Effector memory CD8-positive, alpha-beta T cell (primary cell): ENCODE measurements at places on chromosomes 6 and 20.
A peak's percentile ranks its signal among the peaks of the same experiment; 100 is the strongest.

GRCh38 chr6:80605165-80605989 lies 498.9 kb downstream of the BCKDHB start:
- no peak for DNase-seq

DNA sequence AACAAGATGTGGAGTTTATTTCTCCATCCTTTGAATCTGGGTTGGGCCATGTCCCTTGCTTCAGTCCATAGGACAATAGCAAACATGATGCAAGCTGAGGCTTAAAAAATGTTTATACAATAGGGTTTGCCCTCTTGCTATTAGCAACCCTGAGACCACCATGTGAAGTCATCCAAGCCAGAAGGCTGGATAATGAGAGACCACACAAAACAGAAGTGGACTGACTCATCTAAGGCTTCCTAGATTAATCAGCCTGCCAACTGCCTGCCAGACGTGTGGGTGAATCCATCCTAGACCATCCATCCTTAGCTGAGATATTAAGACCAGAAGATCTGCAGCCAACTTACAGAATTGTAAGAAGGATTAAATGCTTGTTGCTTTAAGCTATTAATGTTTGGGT lies 38.1 kb upstream of the ISM1 start:
- DNase-seq: no peak

GRCh38 chr6:87522686-87523085 lies 49.9 kb downstream of the SLC35A1 start:
- DNase-seq: no peak

DNA sequence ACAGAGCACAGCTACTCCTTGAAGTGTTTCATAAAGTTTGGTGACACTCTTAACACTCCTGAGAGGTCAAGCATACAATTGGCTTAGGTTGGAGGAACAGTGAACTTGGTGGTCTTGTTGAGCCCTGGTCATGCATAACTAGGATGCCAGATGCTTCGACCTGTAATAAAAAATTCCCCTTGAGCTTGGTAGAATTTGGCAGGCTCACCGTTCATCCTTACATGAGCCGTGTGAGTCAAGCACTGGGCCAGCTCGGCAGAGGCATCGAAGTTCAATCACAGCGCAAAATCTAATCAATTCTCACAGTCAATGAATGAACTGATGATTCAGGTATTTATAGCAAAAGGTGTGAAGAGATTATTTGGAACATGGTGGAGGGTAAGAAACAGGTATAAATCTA lies 33.7 kb downstream of the CYP24A1 start:
- no peak for DNase-seq

GRCh38 chr20:4568361-4568959 lies 153.2 kb upstream of the PRND start:
- DNase-seq: no peak

DNA sequence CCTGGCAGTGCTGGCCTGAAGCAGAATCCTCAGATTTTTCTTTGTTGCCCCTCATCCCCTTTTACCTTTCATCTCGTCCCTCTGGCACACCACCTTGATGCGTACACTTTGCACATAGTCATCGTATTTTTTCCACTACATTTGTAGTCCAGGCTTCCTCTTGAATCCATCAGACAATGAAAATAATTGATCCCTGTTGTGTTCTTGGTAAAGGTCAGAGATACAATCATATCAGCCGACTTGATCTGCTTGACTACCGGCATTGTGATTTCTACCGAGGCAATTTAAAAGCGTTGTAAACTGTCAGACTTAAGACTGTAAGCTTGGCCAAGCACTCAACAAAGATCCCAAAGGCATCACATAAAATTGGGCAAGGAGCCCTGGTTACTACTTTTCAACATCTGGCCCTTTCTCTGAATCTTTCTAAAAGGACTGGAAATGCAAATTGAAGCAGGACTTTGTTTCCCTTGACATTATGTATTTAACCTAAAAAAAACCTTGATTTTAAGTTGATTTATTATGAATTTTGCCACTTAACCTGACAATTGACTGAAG lies 512.6 kb downstream of the LMBRD1 start:
- DNase-seq: no peak

- no peak for DNase-seq
Measured at GRCh38 chr6:140253096-140253495, 878.6 kb upstream of the CITED2 start.

- no peak for DNase-seq
Measured at GRCh38 chr6:67952121-67952520, 683.0 kb upstream of the ADGRB3 start.

DNA sequence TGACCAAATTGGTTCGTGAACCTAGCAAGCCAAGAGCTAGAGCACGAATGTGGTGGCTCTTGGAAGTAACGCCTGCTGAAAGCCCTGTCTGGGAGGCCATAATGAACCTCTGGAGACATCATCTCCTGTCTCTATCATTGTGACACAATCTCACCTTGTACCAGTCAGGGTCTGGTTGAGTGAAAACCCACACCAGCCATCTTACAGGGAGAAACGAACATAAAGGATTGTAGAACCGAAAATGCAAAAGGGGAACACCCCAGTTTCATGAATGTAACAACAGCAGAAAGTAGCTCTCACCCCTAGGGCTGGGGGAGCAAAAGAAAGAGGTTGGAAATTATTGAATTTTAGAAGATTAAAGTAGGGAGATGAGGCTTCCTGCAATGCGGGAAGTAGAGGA lies 50.9 kb upstream of the TAB2 start:
- no peak for DNase-seq

- no peak for DNase-seq
Measured at GRCh38 chr6:21846541-21847451, 253.2 kb downstream of the SOX4 start.

GRCh38 chr6:150622941-150623874 lies 23.5 kb downstream of the PLEKHG1 start:
- DNase-seq: no peak

DNA sequence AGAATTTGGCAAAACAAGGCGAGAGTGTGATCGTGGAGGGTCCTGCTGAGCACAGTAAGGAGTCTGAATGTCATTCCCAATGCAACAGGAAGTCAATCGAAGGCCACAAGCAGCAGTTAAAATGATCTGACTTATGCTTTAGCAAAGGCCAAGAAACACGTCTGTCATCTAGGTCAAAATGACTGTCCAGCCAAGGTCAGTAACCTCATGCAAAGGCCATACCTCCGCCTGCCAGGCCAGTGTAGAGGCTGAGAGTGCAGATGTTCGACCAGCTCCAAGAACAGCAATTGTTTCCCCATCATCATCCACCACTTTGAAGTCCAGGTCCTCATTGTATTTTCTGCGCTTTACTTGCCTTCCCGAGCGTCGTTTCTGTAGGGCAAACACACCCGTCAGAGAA lies 105.6 kb downstream of the CHD6 start:
- no peak for DNase-seq

GRCh38 chr20:4064144-4064909 lies 49.0 kb upstream of the RNF24 start:
- DNase-seq: no peak

GRCh38 chr6:46584586-46584985 lies 68.0 kb downstream of the CYP39A1 start:
- no peak for DNase-seq

DNA sequence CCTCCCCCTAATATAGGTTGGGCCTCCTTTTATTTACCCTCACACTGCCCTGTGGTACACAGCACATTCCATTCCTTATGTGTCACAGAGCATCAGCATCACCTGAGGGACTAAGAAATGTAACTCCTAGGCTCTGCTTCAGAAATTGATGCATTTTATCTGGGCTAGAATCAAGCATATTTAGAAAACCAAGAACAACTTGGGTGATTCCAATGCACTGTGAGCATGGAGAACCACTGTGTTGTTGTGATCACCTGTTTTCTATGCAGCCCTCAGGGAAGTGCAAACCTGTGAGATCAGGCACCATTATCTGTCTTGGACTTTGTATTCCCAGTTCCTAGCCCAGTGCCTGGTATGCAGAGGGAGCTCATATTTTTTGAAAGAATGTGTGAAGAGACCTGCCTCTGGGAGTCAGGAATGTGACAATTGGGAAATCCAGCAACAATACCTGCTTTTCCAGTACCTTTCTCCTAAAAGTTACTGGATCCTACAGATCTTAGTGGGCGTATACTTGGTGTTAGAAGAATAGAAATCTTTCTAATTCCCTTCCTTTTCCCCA lies 7.0 kb downstream of the KAT14 start:
- DNase-seq: no peak

GRCh38 chr20:58471193-58472164 lies 43.7 kb downstream of the APCDD1L start:
- no peak for DNase-seq

DNA sequence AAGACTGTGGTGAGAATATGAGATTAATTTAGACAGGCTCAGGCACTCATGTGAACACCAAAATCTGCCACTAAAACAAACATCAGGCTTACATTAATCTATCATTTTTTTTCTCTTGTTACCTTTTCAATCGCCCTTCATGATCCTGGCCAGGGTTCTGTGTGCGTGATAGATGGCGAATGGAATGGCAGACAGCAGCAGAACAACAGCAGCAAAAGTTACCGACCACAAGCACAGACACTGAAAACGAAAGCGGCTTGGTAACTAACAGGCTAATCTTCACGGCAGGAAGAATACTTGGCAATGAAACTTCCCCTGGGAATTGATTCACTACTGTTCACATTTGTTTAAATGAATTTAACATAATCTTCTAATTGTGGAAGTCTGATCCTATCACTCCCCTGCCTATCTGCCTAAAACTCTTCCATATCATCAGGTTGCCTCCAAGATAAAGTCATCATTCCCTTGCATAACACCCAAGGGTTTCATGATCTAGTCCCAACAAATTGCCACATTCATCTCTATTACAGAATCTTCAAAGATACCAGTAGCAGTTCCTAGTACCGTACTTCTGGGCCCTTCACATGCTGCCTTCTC lies 28.7 kb downstream of the PTPRK start:
- DNase-seq: no peak

DNA sequence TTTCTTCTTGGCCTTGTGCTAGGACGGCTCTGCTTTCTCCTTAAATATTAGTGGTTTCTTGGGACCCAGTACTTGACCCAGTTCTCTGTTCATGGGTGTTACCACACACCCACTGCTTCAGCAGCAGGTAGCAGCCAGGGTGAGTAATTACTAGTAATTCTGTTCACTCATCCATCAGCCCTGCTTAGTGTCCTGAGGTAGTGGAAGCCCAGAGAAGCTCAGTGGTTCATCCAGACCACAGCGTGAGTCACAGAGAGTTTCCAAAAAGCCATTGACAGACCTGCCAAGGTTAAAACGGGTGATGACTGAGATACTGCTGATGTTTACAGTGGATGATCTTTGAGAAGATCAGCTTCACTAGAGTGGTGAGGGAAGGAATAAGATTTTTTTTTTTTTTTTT lies 51.7 kb upstream of the HINT3 start:
- DNase-seq: no peak

DNA sequence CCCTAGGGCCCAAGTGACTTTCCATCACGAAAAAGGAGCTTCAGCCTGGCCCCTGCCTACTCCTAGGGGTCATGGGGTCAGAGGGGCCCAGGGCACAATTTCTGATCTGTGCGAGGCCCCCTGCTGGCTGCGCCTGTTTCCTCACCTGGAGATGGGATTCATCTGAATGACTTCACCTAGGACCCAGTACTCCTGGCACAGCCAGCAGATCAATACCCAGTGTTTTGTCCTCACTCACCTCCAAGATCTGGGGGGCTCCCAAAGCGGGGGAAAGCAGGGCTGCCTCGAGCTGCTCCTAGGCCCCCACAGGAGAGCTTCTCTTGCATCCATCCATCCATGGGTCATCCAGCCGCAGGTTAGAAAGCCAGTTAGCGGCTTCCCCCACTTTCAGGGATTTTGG lies 33.8 kb downstream of the CD40 start:
- DNase-seq: no peak

DNA sequence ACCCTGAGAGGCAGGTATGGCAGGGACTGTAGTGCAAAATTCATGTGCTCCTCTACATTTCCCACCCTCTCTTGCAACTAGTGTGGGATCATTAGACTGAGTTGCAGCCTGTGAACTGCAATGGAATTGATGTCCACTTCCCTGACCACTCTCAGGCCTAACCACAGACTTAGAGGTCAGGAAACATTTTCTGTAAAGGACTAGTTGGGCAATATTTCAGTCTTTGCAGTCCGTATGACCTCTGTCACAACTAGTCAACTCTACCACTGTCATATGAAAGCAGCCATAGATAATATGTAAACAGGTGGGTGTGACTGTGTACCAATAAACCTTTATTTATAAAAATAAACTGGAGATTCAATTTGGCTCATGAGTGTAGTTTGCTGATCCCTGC lies 134.4 kb upstream of the TOP1 start:
- no peak for DNase-seq

DNA sequence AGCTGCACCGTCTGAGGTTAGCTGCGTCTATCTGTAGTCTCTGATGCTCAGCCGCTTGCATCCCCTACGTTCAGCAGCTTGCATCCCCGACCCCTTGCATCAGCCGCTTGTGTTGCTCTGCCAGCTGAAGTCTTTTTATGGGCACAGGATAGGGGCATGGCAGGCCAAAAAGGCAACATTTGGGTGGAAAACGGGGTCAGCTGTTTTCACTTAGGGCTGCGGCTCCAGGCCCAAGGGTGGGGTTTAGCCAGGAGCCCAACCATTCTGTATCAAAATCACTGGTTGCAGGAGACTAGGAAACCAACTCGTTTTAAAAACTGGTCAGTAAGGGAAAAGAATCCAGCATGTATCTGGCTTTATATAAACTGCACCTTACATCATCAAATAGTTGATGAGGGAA lies 49.9 kb downstream of the FAM50B start:
- DNase-seq: no peak

- no peak for DNase-seq
Measured at GRCh38 chr6:40907198-40907701, 131.8 kb downstream of the UNC5CL start.

GRCh38 chr6:43769526-43770371 lies at the start of gene VEGFA:
TSS of gene VEGFA (plus strand) at chr6:43770211.
- DNase-seq: peak; percentile 87

DNA sequence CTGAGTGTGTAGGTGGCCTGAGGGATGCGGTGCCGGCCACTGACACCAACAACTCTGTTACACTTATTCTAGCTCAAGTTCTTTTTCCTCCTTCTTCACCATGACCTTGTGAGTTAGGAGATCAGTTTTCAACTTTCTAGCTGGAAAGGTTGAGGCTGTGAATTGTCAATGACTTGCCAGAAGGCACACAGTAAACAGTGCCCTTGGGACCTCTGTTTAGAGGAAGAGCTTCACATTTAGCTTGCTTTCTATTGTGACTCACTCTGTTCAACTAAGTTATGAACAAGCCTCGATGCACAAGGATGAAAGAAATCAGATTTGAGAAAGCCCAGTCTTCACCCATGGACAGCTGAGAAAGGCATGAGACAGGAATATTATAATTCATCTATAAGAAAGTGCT lies 455.6 kb downstream of the MAFB start:
- DNase-seq: no peak

- DNase-seq: no peak
Measured at GRCh38 chr20:20741087-20742045, 28.9 kb upstream of the RALGAPA2 start.

- no peak for DNase-seq
Measured at GRCh38 chr6:45808917-45809316, 206.7 kb downstream of the CLIC5 start.

- DNase-seq: no peak
Measured at GRCh38 chr6:149242883-149243282, 74.6 kb upstream of the TAB2 start.

- no peak for DNase-seq
Measured at GRCh38 chr6:41608443-41609151, 29.7 kb upstream of the MDFI start.
